ENCODE measurements at places on chromosomes 11 and 22.

GRCh38 chr11:97972731-97973130, 1048.0 kb upstream of the CNTN5 start:
- no peak for DNase-seq
- H3K27ac ChIP-seq = no peak overlapping the region
- no peaks in the 10 kb centered on the region for H3K27me3 ChIP-seq
- H3K4me1 ChIP-seq = no peaks in the 10 kb centered on the region

DNA sequence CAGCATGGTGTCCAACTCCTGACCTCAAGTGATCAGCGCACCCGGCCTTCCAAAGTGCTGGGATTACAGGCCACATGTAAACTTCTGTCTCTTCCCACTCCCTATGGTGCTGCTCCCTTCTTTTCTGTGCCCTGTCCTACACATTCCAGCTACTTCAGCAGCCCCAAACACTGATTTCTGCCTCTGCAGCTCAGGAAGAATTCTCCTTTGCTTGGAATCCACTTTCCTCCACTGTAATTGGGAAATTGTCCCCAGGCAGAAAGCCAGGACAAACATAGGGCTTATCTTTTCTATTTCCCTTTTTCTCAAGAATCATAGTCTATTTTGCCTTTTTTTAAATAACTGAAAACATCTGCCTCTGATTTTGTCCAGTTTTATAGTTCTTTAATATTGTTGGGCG, 21.3 kb upstream of the DRG1 start:
- no peaks in the 10 kb centered on the region for H3K36me3 ChIP-seq
- no peak overlapping the region for H3K4me3 ChIP-seq
- peaks cover 2% of the 10 kb centered on the region for H3K27me3 ChIP-seq
- no peak overlapping the region for H3K27ac ChIP-seq
- H3K4me1 ChIP-seq = no peaks in the 10 kb centered on the region

- peaks cover 59% of the 10 kb centered on the region for H3K36me3 ChIP-seq
- peaks cover 31% of the 10 kb centered on the region for H3K4me1 ChIP-seq
- no peak for DNase-seq
- no peak overlapping the region for H3K27ac ChIP-seq
- H3K4me3 ChIP-seq = no peak overlapping the region
Measured at GRCh38 chr22:36347094-36347493, 40.7 kb downstream of the MYH9 start.

GRCh38 chr11:103844327-103845215, 191.9 kb upstream of the DDI1 start:
- no peaks in the 10 kb centered on the region for H3K27me3 ChIP-seq
- H3K4me1 ChIP-seq = peaks cover 2% of the 10 kb centered on the region
- H3K27ac ChIP-seq = no peak overlapping the region
- no peak for DNase-seq
- no peaks in the 10 kb centered on the region for H3K36me3 ChIP-seq

DNA sequence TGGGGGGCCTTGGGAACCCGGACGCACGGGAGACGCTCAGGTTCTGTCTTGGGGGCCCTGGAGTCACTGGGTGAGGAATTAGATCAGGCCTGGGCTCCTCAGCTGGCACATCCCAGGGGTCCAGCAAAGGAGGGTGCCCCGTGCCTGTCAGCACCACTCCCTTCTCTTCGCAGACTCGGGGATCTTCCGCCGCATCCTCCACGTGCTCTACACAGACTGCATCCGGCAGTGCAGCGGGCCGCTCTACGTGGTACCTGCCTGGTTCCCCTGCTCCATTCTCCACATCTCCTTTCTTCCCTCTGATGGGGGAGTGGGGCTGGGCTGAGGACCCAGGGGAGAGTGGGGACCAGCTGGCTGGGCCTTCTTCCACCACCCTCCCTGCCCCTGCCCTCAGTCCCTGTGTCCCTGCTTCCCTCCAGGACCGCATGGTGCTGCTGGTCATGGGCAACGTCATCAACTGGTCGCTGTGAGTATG, 6.7 kb upstream of the TAGLN start:
- H3K36me3 ChIP-seq = peaks cover 61% of the 10 kb centered on the region
- H3K4me3 ChIP-seq = no peak overlapping the region
- DNase-seq = no peak
- H3K27ac ChIP-seq = no peak overlapping the region
- no peaks in the 10 kb centered on the region for H3K27me3 ChIP-seq
- H3K4me1 ChIP-seq = peaks cover under 1% of the 10 kb centered on the region

DNA sequence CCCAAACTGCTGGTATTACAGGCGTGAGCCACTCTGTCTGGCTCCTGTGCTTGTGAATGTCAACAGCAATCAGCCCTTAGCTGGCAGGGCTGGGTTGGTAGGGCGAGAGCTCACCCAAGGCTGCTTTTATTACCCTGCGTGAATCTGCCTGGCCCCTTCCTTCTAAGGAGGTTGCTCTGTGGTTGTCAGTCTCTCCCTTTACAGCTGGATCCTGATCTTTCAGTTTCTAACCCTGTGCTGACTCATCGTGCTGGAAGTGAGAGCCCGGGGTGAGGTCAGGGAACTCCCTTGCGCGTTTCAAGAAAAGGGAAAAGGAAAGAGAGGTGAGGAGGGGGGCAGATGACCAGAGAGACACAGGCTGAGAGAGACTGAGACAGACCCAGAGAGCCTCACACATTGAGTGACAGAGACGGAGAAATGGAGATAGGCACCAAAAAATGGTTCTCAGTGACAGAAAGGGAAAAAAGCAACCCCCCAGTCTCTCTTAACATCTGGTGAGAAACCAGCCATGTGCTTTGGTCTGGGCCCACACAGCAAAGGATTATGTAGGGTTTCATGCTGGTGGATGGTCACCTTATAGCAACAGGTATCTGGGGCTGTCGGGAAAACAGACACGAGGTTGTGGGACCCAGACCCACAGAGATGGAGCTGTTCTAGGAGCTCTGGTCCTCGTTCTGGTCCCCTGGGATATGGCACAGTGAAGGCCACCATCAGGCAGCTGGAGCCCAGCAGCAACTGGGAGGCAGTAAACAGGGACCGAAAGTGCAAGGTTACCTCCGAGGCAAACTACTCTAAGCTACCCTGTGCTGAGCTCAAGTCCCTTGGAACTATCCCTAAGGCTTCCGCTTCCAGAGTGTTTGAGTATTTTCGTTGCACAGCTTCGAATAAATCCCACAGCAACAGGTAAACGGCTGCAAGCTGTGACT, 2.5 kb downstream of the TCN2 start:
- H3K4me3 ChIP-seq = no peak overlapping the region
- peak overlapping the region; percentile 37 for H3K27ac ChIP-seq
- DNase-seq = peak; percentile 86
- no peaks in the 10 kb centered on the region for H3K36me3 ChIP-seq
- H3K27me3 ChIP-seq = no peaks in the 10 kb centered on the region

DNA sequence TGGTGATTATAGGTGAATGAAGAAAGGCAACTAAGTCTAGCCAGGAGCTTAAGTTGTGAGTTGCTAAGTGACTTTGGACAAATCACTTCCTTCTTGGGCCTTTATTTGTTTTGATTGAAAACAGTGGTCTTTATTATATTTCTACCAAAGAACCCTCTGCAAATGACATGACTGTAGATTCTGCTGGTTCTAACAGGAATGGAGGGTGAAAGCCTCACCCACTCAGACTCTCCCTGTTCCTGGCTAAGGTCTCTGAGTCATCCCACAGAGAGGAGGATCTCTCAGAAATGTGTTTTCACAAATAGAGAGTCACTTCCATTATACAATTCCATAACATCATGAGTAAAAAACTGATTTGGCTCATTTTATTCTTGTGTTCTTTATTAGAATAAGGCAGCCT, 583.9 kb upstream of the LRRC4C start:
- H3K4me1 ChIP-seq = no peaks in the 10 kb centered on the region
- no peak overlapping the region for H3K4me3 ChIP-seq

DNA sequence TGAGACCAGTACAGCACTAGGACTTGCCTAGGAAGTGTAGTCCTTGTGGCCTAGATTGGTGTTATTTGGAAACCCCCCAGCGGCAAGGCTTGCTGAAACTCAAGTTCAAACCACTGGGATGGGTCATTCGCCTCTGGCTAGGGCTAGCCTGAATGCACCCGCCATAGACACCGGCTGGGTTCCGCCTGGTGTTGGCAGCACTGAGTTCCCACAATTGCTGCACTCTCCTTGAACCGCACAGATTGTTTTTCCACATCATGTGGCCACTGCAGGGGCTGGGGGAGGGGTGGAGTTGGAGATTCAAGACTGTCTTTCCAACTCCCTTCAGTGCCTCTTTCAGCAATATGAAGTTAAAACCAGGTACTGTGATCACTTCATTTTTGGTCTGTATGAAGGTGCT, 43.1 kb downstream of the CCDC73 start:
- no peak for DNase-seq
- no peaks in the 10 kb centered on the region for H3K27me3 ChIP-seq
- no peak overlapping the region for H3K4me3 ChIP-seq
- no peaks in the 10 kb centered on the region for H3K4me1 ChIP-seq
- no peak overlapping the region for H3K27ac ChIP-seq
- H3K36me3 ChIP-seq = no peaks in the 10 kb centered on the region

GRCh38 chr22:25569983-25570382, 5.5 kb downstream of the GRK3 start:
- no peak overlapping the region for H3K4me3 ChIP-seq
- no peak for DNase-seq
- H3K27ac ChIP-seq = no peak overlapping the region

GRCh38 chr11:35250621-35251020, 111.7 kb downstream of the CD44 start:
- H3K27me3 ChIP-seq = no peaks in the 10 kb centered on the region
- peaks cover 12% of the 10 kb centered on the region for H3K4me1 ChIP-seq
- no peak for DNase-seq
- H3K36me3 ChIP-seq = no peaks in the 10 kb centered on the region
- H3K4me3 ChIP-seq = no peak overlapping the region

DNA sequence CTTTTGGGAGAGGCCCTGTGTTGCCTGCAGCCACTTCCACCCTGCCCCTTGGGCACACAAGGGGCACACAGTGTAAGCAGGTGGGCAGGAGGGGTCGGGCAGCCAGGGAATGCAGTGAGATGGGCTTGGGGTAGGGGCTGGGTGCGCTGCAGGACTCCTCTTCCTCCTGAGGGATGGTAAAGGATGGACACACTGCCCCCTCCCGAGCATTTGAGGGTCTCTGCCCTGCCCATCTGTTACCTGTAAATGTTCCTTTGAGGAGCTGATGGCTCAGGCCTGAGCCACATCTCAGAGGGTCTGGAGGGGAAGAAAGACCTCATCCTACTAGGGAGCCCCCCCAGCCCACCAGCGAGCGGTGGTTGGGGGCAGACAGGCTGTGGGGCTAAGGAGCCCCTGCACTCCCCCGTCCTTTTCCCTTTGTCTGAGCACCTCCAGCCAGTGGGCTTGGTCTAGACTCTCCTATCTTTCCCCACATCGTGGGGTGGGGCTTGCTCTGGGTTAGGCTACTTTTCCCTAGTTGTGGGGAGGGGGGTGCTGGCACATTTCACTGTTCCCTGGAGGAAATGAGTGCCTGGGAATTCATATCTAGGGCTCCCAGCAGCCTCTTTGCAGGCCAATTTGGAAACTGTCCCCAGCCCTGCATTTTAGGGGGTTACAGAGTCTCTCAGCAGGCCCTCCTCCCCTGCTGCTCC, 1.7 kb upstream of the TSSC4 start:
- peaks cover 46% of the 10 kb centered on the region for H3K36me3 ChIP-seq
- DNase-seq = no peak
- peaks cover 9% of the 10 kb centered on the region for H3K4me1 ChIP-seq
- H3K27ac ChIP-seq = peak overlapping the region; percentile 69
- H3K4me3 ChIP-seq = no peak overlapping the region

GRCh38 chr11:21948876-21949275, 244.0 kb upstream of the ANO5 start:
- H3K4me3 ChIP-seq = no peak overlapping the region
- H3K4me1 ChIP-seq = no peaks in the 10 kb centered on the region
- H3K27me3 ChIP-seq = no peaks in the 10 kb centered on the region
- no peak overlapping the region for H3K27ac ChIP-seq
- H3K36me3 ChIP-seq = no peaks in the 10 kb centered on the region
- DNase-seq = no peak

- H3K27ac ChIP-seq = peak overlapping the region; percentile 92
- no peaks in the 10 kb centered on the region for H3K27me3 ChIP-seq
- H3K4me1 ChIP-seq = peaks cover 6% of the 10 kb centered on the region
- peaks cover 6% of the 10 kb centered on the region for H3K36me3 ChIP-seq
Measured at GRCh38 chr11:27698872-27699241, 1.4 kb downstream of the BDNF start.

DNA sequence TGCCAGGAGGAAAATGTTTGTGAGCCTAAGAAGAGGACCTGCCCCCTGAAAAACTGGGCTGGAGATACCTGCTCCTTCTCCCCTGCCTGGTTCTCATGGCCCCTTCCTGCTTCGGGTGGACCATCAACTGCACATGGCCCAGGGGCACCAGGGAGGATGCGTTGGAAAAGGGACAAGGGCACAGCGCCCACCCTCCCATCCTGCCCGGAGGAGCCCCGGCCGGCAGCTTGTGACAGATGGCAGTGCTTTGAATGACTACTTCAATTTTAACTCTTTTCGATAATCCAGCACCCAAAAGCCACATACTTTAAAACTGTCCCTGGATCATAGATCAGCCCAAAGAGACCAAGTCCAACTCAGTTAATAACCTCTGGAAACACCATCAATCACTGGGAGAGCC, 135.8 kb upstream of the NECTIN1 start:
- no peak overlapping the region for H3K27ac ChIP-seq
- no peaks in the 10 kb centered on the region for H3K4me1 ChIP-seq
- DNase-seq = no peak
- H3K27me3 ChIP-seq = peaks cover 21% of the 10 kb centered on the region
- no peaks in the 10 kb centered on the region for H3K36me3 ChIP-seq

DNA sequence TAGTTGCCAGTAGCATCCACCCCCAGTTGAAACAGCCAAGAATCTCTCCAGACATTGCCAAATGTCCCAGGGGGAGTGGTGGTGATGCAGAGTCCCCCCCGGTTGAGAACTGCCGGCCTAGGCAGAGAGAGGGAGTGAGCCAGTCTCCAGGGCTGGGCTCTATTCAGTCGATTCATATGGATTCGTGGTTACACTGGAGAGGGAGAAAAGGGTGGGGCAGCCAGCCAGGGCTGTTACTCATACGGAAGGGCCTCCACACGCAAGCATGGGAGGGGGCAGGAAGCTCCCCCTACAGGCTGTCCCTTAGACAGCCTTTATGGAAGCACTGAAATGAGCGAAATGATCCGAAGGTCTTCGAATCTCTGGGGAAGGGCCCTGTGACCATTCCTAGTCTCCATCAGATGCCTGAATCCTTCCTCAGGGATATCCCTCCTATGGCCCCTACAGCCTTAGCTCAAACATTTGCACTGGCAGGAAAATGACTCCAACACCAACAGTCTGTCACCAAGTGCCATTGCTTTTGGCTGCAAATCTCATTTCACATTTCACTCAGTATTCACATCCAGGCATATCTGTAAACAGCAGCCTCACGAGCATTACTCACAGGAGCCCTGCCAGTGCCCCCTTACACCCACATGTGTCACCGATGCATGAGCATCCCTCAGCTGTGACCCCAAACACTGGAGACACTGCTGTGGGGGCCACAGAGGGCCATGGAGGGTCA, 18.4 kb upstream of the TLCD5 start:
- H3K27me3 ChIP-seq = peaks cover 15% of the 10 kb centered on the region
- DNase-seq = peak; percentile 91
- H3K36me3 ChIP-seq = no peaks in the 10 kb centered on the region
- H3K4me1 ChIP-seq = peaks cover 6% of the 10 kb centered on the region

GRCh38 chr11:64856382-64857227, 12.2 kb upstream of the CDC42BPG start:
- no peaks in the 10 kb centered on the region for H3K27me3 ChIP-seq
- H3K4me1 ChIP-seq = peaks cover 27% of the 10 kb centered on the region
- DNase-seq = peak; percentile 85
- peak overlapping the region; percentile 74 for H3K27ac ChIP-seq
